ENCODE measurements at places on chromosomes 1 and 21.

DNA sequence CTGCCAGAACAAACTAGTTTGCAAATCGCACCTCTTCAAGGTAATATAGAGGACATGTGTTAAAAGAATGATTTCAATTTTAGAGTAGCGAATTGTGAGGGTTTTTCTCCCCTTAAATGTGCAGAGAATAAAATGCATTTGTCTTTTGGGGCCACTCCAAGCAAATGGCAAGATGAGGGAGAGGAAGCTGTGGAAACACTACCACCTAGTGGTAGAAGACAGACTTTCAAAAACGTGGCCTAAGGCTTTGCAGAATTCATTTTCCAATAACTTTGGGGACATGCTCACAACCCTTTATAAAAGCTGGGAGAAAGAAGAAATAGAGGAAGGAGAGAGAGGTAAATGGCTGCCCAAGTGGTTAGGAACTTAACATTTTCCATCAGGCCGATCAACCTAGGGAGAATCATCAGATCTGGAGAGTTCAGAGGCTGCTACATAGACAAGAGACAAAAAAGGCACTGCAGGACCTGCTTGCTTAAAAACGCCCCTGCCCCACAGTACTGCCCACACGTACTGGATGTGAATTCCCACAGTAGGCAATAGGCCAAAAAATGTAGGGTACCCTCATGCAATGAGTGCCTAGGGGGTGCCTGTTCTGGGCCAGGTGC, 15.7 kb upstream of the RCAN1 start:
- peak; percentile 78 for DNase-seq

DNA sequence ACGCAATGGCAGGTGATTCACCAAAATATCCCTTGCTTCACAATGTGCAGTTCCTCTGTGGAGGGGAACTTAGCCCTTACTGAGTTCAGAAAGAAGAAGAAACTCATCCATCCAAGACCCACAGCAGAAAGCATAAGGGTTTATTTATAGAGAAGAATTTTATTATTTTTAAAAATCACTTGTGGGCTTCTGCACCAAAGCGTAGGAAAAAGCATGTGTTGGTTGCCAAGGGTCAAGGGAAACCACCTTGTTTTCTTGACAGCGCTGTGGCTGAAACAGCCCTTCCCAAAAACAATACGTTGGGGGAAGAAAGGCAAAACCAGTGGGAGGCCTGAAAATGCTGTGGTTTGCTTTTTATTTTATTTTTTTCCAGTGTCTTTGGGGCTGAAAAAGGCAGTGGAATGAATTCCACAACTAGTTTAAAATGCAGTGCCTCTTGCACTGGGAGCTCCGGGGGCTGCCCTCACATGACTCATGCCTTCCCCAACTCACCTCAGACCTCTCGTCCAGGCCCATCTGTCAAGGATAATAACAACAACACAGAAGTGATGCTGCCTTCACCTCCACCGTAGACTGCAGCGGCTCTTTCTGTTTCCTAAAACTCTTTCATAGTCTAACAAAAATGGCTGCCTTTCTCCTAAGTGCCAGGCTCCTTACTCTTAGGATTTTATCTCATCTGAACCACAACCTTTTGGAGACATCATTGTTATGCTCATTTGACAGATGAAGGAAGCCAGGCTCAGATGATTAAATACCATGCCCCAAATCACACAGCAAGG, 224.2 kb upstream of the JUN start:
- DNase-seq, result no peak

DNA sequence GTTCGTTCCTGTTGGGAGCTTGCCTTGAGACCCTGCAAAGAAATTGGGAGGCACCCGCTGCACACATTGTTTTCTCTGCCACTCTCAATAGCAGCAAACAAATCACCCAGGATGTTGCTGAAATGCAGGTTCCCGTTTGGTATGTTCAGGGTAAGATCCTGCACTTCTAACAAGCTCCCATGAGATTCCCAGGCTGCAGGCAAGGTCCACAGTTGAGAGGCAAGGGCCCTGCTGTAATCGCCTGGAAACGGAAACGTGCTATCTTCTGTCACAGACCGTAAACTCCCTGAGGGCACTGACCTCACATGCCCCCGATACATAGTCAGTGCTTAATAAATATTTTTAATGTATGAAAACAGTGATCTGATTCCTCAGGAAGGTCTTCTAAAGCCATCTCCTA, 37.8 kb downstream of the XCL1 start:
- no peak for DNase-seq

DNA sequence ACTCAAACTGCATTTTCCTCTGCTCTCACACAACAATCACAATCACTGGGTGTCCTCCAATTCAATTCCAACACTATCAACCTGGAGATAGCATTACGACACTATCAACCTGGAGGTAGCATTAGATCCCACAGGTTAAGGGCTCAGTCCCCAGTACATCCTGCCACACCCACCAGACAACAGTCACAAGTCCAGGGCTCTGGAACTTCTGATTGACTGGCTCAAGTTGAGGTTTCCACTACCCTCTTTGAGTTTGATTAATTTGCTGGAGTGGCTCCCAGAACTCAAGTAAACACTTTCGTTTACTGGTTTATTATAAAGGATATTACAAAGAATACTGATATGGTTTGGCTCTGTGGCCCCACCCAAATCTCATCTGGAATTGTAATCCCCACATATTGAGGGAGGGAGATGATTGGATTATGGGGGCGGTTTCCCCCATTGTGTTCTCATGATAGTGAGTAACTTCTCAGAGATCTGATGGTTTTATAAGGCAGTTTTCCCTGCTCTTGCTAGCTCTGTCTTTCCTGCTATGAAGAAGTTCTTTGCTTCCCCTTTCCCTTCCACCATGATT, 49.6 kb upstream of the ARHGAP29 start:
- DNase-seq, result no peak

DNA sequence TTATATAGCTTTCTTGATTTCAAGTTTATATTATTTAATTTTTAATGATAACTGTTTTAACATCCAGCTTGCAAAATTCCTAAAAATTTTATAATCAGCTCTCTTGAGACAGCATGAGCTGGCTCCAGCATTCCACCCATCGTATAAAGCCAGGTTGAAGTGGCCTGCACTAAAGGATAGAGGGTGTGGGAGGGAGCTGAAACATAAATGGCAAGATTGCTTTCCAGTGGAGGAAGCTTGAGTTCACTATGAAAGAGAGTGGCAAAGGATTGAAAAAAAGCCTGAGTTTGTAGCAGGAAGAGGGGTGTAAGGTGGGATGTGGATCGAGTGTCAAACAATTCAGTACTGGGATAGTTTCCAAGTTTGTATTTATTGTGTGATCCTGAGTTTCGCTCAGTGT, 48.5 kb upstream of the ZNF644 start:
- DNase-seq, result no peak

GRCh38 chr1:186420923-186421322, 40.0 kb downstream of the PDC start:
- peak; percentile 31 for DNase-seq

DNA sequence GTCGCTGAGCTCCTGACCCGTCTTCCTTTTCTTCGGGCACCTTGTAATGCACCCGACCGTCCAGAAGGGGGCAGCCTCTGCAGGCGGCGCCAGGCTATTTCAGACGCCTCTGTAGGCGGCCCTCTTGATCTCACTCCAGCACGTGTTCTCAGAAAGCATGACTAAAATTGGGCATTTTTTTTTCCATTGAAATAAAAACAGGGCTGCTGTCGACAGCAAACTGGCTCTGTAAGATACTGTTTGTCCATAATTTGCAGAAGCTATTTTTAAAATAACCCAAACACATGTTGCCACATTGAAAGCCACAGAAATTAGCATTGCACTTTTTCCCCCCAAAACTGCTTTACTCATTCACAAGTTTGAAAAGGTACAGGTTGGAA, 78.0 kb downstream of the STUM start:
- DNase-seq, result peak; percentile 81

Measured in NAMALWA (cell line).